ENCODE measurements at places on chromosomes 4 and X.

DNA sequence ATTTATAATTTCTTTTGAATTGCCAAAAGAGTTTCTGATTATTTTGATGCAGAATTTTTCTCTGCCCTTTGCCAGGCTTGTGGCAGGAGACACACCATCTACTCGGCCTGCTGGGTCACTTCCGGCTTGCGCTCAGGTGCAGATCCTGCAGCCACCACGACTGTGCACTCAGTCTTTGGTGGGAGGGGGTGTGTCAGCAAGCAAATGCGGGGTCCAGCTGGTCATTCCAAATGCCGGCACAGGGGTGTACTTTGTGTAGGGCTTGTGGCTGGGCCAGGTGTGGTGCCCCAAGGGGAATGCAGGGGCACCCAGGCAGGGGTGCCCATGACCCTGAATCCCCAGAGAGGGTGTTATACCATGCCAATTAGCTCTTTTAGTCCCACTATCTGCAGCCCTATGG, 673.0 kb downstream of the TLL1 start:
- H3K36me3 ChIP-seq, result no peaks in the 10 kb centered on the region
- H3K4me1 ChIP-seq, result no peaks in the 10 kb centered on the region
- no peak overlapping the region for H3K27ac ChIP-seq

DNA sequence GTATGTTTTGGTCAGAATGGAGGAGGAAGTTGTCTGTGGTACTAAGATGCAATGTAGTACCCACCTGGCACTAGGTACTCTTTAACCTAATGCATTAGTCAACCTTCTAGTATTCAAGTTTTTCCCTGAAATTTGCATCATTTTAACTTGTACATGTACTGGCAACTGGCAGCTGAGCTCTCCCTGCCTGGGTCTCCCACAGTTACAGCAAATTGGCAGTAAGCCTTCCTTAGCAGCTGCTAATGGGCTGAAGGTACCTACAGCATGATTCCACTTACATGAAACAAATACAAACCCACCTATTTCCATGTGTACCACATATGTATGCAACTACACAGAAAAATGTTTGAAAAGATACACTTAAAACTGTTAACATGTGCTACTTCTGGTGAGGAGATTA, 8.1 kb upstream of the KLHL2 start:
- no peaks in the 10 kb centered on the region for H3K36me3 ChIP-seq
- H3K27me3 ChIP-seq, result no peaks in the 10 kb centered on the region
- H3K27ac ChIP-seq, result no peak overlapping the region
- peak; percentile 45 for DNase-seq

GRCh38 chrX:133214301-133214700, 3.9 kb downstream of the TFDP3 start:
- H3K4me1 ChIP-seq, result no peaks in the 10 kb centered on the region
- H3K36me3 ChIP-seq, result no peaks in the 10 kb centered on the region
- no peak overlapping the region for H3K27ac ChIP-seq
- H3K4me3 ChIP-seq, result no peak overlapping the region
- H3K27me3 ChIP-seq, result no peaks in the 10 kb centered on the region
- no peak for DNase-seq

DNA sequence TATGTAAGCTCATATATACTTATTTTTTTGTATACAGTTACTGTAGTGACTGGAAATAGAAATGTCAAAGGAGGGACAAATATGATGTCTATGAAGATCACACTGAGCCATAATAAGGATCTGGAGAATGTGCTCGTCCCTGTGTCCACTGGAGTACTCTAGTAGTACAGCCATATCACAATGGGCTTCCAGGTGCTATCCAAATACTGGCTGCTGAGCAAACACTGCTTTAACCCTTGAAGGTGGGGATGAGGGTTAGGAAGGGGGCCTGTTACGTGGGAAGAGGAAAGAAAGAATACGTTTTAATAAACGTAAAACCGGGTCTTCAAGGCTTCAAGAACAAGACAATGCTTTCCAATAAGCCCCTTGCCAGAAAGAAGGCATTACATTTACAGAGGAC, 29.8 kb upstream of the TMEM150C start:
- H3K36me3 ChIP-seq, result no peaks in the 10 kb centered on the region
- peaks cover 26% of the 10 kb centered on the region for H3K27me3 ChIP-seq
- no peak for DNase-seq
- H3K4me3 ChIP-seq, result no peak overlapping the region

DNA sequence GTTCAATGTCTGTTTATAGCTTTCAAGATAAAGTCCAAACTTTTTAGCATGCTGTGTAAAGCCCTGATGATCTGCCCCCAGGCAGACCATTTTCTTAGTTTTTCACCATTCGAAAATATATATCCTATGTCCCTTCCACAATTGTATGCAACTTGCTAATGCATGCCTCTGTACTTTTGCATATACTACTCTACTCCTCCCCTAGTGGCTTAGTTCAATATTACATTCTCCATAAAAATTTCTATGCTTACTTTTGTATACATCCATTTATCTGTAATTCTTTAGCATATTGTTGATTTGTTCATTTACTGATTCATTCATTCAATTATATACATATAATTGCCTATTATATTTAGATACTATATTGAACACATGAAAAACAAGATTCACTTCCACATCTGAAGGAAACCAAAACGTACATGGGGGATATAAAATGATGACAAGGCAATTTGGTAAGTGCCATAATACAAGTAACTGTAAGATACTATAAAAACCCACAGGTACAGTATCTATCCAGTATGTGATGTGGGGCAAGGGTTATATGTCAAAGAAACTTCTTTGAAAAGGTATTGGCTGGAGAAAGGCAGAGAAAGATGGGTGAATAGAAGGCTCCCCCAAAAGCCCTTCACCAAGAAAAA, 902.5 kb downstream of the FAM133A start:
- no peaks in the 10 kb centered on the region for H3K4me1 ChIP-seq
- H3K36me3 ChIP-seq, result no peaks in the 10 kb centered on the region
- no peak overlapping the region for H3K27ac ChIP-seq
- H3K27me3 ChIP-seq, result no peaks in the 10 kb centered on the region
- DNase-seq, result no peak

GRCh38 chr4:153939570-153939969, 150.7 kb upstream of the SFRP2 start:
- H3K4me3 ChIP-seq, result no peak overlapping the region
- H3K27ac ChIP-seq, result no peak overlapping the region
- no peaks in the 10 kb centered on the region for H3K27me3 ChIP-seq
- H3K36me3 ChIP-seq, result no peaks in the 10 kb centered on the region
- H3K4me1 ChIP-seq, result no peaks in the 10 kb centered on the region

Data from astrocyte (in vitro differentiated cells and primary cell).